ENCODE measurements at places on chromosomes 5 and 9.

DNA sequence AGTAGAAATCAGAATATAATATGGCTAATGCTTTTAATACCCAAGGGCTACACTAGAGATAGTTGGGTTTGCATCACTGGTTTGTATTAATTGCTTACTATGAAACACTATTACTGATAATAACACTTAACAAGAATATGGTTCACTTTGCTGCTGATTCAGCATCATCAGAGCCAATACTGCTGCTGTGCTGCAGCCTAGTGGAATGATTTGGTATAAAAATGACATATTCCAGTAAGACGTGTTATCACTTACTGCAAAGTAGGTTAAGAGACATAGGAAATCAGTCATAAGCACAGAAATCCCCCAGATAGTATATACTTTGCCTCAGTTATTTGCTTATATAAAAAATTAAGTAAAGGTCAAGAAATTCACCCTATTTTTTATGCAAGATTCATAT is 2.8 kb downstream of the CDH10 start:
- peak; percentile 64 for DNase-seq

- no peak for DNase-seq
Observed at GRCh38 chr5:17272111-17272510, 54.7 kb downstream of the BASP1 start.

DNA sequence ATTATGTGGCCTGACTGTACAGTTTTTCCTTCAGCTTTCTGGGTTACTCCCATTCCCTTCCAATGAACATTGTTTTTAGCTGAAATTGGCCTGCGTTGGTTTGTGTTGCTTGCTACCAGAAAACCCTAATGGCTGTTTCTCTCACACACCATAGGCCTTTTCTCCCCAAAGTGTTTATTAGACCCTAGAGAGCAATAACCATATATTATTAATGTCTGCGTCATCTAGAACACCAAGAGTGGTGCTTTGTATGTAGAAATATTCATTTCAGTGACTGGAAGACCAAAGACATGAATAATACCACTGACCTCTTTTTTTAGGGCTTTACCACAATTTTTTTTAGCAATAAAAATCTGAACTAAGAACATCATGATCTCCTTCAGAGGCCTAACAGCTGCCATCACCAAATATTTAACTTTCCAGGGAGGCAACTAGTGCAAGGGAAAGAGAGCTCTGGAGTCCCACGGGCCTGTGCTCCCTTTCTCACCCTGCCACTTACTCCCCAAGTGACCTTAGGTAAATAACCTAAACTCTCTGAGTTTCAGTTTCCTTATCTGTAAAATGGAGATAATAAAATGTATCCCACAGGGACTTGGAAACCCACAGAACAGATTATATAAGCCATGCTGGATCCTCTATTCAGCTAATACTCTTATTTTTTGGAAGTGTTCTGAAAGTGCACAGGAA is 201.9 kb upstream of the ISL1 start:
- DNase-seq: no peak

DNA sequence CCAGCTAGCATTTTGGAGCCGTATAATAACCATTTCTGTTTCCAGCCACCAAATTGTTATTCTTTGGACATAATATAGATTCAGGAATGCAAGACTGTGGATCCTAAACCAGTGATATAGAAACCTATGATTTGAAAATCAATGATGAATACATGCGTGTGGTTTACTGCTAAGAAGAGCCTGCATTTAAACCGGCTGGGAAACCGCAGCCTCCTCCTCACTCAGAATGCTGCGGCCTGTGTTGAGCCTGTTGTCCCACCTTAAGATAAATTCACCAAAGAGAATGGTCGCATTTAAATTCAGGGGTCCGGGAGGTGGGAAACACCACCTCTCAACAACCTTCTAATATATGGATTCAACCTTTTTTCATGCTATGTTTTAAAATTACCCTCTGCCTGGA is 148.0 kb downstream of the MEF2C start:
- DNase-seq: no peak

GRCh38 chr5:178869577-178869976 is 9.8 kb downstream of the ZNF354B start:
- no peak for DNase-seq

DNA sequence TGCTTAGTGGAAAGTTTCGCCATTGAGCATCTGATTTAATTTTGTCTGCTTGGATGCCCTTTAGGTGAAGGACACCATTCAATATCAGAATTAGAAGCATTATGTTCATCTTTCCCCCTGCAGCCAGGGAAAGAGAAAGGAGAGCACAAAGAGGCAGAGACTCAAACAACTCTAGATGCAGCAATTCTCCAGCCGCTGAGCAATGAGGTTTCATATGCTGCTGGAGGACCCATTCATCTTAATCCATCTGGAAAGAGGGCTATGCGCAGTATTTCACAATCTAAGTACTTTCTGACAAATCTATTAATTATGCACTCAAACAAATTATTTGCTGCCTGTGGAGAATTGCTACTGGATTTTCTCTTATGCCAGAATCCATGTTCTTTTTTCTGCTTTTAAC is 527.0 kb upstream of the TUSC1 start:
- DNase-seq: no peak

Measured in H4 (cell line).